Anterior cingulate cortex (tissue), 58 donors: ENCODE measurements at places on chromosomes 7 and 10.

- peak; percentile 15 for DNase-seq
These were observed 968 bp upstream of the INMT start for GRCh38 chr7:30750683-30751650.

DNA sequence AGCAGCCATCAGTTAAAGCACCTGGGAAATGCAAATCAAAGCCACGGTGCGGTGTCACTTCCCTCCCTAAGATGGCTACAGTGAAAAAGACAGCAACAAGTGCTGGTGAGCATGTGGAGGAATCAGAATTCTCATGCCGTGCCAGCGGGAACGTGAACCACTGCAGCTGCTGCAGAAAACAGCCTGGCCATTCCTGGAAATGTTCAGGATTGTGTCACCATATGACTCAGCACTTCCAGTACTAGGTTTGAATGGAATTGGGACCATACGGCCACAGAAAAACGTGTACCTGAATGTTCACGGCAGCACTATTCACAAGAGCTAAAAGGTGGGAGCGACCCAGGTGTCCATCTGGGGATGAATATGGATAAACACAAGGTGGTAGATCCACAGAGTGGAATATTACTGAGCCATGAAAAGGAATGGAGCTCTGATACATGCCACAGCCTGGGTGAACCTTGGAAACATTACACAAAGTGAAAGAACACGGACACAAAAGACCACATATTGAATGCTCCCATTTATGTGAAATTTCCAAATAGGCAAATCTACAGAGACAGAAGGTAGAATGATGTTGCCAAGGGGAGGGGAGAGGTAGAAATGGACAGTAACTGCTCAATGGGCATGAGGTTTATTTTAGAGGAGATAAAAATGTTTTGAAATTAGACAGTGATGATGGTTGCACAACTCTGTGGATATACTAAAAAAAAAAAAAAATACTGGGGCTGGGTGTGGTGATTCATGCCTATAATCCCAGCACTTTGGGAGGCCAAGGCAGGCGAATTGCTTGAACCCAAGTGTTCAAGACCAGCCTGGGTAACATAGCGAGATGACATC, 61.6 kb downstream of the MICALL2 start:
- no peak for DNase-seq

DNA sequence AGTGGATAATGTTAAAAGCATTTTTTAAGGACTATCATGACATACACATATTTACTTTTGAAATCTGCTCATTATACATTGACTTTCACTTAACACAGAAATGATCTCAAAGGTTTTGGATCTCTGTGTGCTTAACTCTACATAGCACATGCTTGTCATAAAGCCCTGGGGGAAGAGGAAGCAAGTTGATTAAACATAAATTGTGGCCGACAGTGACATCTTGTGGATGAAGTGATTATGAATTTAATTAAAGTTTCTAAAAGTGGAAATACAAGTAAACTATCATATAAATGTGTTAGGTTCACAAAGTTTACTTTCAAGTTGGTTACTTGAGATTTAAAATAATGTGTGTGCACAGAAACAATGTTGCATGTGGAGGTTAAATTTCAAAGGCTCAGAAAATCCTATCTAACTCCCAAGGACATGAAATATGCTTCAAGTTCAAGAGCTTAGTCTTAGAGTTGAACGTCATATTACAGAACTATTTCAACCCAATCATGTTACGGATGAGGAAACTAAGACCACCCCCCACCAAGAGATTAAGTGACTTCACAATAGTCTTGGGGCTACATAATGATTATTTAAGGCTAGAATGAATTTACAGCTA, 1247.8 kb downstream of the GATA3 start:
- no peak for DNase-seq

DNA sequence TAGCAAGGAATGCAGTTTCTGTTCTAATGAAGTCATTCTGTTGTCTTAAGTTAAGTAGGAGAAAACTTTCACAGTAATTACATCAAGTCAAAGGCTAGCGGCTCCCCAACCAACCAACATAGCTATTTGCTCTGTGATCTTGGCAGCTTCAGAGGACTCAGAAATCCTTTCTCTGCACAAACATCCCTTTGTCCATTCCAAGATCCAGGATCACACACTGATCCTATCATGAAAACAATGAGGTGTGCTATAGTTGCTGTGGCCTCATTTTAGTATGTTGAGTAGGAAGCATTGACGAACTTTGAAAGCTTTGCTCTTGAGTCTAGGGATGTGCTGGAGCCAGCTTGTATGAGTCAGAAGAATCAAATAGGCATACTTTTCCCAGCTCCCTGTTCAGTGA, 218.2 kb upstream of the PRSS58 start:
- no peak for DNase-seq

- DNase-seq: no peak
These were observed 47.4 kb upstream of the TCERG1L start for GRCh38 chr10:131358741-131359442.

DNA sequence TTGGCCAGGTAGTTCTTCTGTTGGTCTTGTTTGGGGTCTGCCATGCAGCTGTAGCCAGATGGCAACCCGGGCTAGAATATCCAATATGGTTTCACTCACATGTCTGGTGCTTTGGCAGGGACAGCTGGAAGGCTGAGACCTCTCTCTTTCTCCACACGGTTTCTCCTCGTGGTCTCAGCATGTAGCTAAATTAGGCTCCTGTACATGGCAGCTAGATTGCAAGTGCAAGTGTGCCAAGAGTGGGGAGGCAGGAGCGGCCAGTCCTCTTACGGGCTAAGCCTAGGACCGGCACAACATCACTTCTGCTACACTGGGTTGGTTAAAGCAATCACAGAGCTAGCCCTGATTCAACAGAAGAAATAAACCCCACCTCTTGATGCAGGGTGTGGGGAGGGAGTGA, 9.3 kb upstream of the PDE1C start:
- DNase-seq: no peak

GRCh38 chr10:67666416-67667034, 29.5 kb downstream of the CTNNA3 start:
- DNase-seq: no peak

DNA sequence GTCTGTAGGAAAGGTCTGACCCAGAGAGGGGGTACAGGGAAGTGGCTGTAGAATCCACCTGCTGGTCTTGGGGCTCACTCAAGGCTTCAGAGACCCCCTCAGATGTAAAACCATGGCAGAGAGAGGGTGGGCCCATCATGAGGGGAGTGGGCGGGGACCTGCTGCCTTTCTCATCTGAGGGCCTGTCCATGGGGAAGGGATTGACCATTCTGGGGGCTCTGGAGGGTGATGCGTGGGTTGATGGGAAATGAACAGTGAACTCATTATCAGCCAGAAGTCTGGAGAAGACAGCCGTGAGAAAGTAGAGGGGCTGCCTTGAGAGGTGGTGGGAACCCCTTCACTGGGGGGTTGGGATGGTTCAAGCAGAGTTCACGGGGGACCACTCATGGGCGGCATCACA, 66.8 kb downstream of the MINDY4 start:
- DNase-seq: no peak

DNA sequence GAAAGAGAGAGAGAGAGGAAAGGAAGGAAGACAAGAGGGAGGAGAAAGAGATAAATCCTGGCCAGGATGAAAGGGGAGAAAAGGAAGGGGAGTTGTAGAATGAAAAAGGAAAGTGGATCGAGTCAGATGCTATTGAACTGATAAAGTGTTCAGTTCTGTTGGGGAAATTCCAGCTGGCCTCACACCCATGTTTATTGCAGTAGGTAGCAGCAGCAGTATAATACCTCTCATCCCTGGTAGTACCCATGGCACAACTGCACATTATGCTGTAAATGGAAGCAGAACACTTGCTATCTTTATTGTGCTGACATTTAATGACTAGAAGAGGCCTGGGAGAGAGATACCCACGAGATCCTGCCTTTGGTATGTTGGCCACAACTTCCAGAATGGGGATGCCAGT, 178.1 kb downstream of the EVX1 start:
- DNase-seq: no peak

DNA sequence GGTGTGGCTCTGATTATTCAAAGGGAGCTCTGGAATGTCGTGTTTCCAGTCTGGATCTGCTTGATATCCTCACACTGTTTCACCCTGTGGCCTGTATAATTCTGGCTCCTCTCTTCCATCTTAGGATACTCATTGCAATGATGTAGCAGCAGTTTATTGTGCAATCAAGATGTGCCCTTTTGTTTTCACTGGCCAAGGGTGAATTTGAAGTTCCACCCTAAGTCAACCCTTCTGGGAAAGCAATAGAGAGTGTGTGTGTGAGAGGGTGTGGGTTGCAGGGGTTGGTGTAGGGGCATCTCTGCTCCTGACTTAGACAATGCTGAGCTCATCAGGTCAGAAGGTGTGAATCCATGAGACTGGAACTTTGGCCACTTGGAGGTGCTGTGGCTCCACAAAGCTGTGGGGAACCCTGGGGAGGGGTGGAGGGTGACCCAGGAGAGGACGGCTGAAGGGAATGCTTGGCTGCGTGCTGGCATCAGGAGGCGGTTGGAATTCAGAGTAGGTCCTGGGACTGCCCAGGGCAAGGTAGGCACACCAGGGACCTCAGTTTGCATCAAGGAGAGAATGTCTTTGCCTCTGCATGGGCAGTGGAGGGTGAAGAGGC, 118.0 kb upstream of the PRSS58 start:
- no peak for DNase-seq

DNA sequence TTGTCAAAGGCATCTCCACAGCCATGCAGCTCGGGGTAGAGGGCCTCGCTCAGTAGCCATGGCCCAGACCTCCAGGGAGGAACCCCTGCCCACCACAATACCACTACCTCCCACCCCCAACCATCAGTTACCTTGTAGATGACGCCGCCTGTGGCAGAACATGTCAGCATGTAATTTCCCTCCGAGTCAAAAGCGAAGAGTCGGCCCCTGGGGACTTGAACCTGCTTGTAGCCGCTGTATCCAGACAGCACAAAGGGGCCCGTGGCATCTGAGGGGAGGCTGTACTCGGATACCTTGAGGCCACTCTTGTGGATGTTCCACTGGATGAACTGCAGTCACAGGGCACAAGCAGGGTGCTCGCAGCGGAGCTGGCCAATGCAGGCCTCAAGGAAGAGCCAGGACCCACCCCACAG, 16.3 kb upstream of the CYREN start:
- DNase-seq: no peak

GRCh38 chr10:79392506-79393176, 45.4 kb downstream of the PPIF start:
- no peak for DNase-seq

DNA sequence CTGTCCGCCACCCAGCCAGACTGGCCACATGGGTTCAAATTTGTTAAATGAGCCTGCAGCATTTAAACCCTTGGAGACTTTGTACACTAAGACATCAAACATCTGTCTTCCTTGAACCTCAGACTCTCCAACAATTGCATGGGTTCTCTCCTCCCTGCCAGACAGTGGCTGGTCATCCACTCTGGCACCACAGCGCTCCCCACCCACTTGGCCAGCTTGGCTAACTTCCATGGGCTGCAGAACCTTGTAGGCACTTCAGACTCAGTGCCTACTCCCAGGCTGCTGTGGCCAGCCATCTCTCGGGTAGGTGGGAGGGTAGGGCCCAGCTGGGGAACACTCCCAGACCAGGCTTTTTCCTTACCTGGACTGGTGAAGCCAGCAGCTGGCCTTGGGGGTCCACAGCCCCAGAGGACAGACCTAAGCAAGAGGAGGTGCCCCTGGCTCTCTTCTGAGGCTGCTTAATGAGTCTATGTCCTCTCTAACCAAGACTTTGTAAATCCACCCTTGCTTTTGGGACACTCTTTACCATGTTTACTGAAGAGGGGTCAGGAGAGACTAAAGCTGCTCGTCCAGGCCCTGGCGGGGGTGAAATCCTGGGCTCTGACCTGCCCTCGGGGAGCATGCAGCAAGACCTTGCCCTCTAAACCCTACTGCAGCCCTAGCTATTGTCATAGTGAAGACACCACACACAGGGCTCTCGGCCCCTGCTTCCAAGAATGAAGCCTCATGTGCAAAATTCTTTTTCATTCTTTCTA, 82.7 kb downstream of the ARHGAP22 start:
- DNase-seq: no peak

DNA sequence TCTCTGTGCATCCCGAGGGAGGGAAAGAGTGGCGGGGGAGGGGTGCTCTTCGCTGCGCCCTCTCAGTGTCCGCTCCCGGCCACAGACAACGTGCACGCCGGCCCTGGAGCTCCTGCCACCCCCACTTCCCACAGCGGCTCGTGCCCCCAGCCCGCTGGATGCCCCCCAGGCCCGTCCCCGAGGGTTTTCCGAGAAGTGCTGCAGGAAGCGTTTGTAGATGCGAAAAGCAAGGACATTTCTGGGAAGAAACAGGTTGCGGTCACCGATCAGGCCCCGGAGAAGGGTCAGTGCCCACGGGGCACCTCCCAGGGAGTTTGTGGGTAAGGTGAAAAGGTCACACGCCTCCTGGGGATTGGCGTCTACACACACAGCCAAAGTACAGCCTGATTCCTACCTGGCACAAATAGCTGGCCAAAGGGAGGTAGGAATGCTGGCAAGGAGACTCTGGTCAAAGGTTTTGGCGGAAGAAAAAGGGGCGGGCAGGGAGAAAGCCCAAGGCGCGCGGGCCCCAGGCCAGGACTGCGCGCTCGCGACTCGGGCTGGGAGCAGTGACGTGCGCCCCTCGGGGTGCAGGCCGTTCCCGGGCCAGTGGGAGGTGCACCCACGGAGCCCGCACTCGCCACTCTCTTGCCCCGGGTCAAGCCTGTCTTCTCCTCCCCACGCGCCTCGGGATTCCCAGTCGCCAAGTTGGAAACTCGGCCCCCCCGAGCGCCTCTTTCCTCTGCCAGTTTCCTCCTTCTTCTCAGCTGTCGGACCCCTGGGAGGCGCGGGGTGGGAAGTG, 1.5 kb upstream of the NRP1 start:
- peak; percentile 39 for DNase-seq

- no peak for DNase-seq
These were observed 208.8 kb upstream of the IGFBP3 start for GRCh38 chr7:46129831-46130230.

DNA sequence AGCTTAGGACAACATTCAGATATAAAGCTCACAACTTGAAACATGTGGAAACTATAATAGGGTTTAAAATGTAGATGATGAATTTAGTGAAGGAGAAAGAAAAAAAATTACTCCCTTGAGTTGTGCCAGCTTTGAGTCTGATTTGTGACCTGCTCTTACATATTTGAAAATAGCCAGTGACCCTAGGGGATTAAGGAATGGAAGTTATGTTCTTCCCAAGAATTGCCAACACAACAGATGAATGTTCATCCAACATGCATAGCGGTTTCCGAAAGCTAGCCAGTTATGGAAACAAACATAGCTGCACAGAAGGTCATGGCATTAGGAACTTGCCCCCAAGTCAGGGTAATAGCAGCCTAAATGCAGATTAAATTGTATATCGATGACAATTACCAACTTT, 10.8 kb downstream of the TMEM196 start:
- no peak for DNase-seq
